ENCODE measurements at places on chromosomes 4 and X.
A peak's percentile ranks its signal among the peaks of the same experiment; 100 is the strongest.

DNA sequence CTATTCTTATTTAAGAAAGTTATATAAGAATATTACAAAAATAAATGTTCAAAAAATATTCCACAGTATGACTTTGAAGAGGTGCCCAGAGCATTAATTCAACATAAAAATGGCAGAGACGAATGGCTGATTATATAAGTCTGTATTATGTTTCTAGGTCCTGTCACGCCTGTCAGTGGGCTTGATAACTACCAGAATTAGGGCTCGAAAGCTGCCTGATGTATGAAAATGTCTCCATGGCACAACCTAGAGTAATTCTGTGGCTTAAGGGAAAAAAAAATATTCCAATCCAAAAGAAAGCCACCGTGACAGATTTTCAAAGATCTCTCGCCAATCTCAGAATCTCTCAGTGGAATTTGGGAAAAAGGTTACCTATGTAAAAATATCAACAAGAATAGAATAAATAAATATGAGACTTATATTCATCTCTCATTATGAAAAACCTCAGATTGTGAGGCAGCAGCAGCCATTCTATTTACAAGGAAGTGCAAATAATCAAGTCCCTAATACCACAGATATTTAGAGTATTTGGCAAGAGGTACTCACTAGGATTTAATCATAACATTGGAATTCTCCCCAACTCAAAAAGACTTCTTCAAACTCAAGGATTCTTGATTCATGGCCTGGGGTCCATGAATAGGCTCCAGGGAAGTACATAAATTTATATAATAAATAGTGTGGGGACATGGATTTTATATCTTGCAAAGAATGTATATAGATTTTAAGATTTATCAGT, 489.1 kb upstream of the INTU start:
- no peak for DNase-seq

- DNase-seq: no peak
Observed at GRCh38 chrX:130304587-130305368, 34.9 kb upstream of the SLC25A14 start.

- DNase-seq: no peak
Observed at GRCh38 chrX:140762061-140762460, 52.5 kb downstream of the LINC00632 start.

DNA sequence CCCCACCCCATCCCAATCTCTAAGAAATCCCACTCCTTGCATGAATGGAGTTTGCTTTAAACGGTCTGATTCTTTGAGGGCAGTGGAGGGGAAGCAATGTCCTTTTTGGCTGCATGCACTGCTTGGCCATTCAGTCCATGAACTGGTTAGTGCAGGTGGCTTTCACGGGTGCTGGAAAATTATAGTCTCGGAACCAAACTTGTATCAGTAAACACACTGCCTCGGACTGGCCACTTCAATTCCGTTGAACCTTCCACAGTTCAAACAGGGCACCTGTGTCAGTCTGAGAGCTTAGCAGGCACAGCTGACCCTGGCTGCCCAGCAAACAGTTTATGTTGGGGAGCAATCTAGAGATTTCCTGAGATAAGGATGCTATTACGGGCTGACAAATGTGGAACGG, 255.6 kb downstream of the DHX15 start:
- DNase-seq: no peak

GRCh38 chr4:16916031-16916430, 17.6 kb upstream of the LDB2 start:
- DNase-seq: no peak

GRCh38 chr4:86400216-86400615, 40.4 kb upstream of the MAPK10 start:
- no peak for DNase-seq

- DNase-seq: no peak
Observed at GRCh38 chrX:103626855-103627254, 1.9 kb upstream of the TCEAL1 start.

- no peak for DNase-seq
Observed at GRCh38 chrX:54042609-54043021, 1.7 kb downstream of the PHF8 start.

DNA sequence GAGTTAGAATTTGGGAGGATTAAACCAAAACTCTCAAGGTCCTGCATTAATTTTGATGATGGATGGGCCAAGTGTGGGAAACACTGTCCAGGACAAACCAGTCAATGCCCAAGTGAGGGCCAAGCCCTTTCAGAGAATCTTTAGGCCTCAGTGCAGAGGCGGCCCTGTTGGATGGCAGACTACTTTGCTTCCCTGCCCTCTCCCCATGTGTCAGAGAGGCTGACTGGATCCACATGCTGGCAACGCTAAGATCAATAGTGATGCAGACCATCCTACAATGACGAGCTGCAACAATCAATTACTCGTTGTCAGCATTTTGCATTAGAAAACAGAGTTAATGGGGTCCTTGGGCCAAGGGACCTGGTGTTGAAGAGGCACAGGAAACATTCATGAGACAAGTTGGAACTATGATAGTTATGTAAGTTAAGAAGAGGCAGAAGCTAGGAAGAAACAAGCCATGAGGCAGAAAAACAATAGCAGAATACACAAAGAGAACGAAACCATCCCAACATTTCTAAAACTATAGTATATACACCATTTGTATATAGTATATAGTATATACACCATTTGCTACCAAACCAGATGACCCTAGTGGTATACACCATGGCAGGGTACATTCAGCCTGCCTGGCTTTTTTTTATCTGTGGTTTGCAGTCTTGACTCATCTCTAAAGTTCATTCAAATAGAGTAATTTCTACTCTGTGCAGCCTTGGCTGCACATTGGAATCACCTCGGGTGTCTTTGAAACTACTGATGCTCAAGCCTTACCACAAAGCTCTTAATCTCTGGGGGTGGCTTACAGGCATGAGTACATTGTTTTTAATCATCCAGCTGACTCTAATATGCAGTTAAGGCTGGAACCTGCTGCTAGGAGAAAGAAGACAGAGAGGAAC, 147.7 kb upstream of the GYPA start:
- no peak for DNase-seq

GRCh38 chr4:105765690-105766407, 57.3 kb downstream of the GSTCD start:
- DNase-seq: no peak

DNA sequence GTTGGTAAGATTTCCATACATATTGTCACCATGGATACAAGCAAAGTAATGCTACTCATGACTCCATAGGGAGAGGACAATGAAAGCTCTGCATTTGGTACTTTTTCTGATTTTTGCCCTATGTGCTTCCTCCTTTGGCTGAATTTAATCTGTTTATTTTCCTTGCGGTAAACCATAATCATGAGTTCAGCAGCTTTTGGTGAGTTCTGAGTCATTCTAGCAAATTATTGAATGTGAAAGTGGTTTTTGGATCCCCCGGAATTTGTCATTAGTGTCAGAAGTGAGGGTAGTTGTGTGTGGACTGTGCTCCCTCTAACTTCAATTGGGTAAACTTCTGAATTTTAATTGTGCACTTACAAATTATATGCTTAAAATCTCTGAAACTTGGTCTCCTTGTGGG, 170.3 kb downstream of the MOSPD2 start:
- DNase-seq: no peak

GRCh38 chrX:80285131-80285773, 135.0 kb upstream of the TENT5D start:
- peak; percentile 7 for DNase-seq

DNA sequence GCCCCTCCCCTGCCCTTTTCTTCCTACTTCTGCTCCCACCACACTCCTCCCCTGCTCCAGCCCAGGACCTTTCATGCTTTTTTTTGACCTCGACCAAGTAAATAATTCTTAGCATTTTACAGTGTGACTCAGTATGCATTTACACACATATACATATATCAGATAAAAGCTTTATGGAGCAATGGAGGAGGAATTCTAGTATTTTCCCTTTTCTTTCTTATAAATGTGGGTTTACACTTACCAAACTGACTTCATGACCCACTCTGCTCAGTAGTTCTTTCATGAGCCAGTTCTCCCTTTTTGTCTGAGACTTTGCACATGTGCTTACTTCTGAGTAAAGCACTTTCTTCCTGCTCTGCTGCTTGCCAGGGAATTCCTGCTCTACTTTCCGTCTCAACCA, 111.8 kb upstream of the H2AZ1 start:
- DNase-seq: no peak

DNA sequence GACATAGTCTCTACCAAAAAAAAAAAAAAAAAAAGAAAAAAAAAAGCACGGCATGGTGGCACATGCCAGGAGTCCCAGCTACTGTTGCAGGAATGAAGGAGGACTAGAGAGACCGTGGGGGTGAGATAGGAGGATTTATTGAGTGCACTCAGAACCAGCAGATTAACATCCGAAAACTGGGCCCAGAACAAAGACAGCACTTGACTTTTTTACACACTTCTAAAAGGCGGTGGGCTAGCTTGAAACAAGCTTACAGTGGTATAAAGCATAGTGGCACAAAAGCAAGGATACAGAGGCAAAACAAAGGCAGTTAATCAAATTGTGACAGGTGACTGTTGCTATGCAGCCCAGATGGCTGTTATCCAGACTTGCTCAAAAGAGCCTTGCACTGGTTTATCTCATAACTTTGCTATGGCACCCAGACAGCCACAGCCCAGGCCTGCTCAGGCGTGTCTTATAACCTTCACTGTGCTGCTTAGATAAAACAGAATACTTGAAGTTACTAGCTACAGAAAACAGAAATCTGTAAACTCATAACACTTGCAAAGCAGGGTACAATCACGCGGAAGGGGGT, 9.9 kb upstream of the PI4K2B start:
- peak; percentile 64 for DNase-seq

- no peak for DNase-seq
Observed at GRCh38 chr4:1382776-1383727, 23.2 kb downstream of the NKX1-1 start.

DNA sequence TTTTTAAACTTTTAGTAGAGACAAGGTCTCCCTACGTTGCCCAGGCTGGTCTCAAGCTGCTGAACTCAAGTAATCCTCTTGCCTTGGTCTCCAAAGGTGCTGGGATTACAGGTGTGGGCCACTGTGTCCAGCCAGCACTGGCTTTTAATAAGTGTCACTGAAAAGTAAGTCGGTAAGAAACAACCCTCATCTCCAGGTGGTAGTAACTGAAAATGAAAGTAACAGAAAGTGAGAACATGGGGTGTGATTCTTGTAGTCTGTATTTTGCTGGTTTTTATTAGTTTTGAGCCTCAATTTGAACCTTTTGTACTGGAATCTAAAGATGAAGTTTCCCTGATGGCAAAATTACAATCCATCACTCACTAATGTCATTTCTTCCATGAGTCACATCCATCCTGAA, 238.1 kb upstream of the AGA start:
- DNase-seq: no peak

DNA sequence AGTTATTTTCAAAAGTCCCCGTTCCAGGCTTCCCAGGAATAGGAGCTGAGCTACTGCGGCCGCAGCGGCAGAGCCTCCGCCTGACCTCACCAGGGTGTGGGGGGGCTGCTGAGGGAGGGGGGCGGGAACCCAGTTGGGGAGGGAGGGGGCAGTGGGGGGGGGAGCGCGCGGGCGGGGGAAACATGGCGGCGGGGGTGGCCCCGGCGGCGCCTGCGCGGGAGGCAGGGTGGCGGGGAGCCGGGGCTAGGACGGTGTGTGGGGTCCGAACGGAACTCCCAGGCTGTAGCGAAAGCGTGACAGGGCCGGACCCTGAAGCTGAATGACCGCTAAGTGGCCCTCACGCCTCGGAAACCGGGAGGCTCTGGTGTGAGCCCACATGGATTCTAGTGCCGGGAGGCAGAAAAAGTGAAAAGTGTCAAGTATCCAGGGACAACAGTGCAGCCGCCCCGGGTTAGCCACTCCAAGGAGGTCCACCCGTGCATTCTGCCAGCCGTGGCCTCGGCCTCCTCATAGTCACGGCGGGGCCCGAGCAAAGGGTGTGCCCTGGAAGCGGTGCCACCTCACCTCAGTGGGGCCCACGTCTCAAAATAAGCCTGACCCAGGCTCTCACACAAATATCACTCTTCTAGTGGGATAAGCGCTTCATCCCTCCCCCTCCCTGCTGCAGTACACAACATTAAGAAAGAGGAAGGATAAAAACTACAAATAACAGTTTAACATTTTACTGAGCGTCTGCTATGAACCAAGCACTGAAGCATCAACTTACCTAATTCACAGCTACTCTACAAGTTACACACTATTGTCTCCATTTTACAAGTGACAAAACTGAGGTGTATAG, at the start of gene KLHL13:
KLHL13 (minus strand) TSS at position 98 of the 838 bp plus-strand sequence. CDS start 88,337 bp downstream, outside the sequence.
- DNase-seq: no peak

- no peak for DNase-seq
Observed at GRCh38 chrX:129842510-129843208, 1.0 kb downstream of the ZDHHC9 start.

DNA sequence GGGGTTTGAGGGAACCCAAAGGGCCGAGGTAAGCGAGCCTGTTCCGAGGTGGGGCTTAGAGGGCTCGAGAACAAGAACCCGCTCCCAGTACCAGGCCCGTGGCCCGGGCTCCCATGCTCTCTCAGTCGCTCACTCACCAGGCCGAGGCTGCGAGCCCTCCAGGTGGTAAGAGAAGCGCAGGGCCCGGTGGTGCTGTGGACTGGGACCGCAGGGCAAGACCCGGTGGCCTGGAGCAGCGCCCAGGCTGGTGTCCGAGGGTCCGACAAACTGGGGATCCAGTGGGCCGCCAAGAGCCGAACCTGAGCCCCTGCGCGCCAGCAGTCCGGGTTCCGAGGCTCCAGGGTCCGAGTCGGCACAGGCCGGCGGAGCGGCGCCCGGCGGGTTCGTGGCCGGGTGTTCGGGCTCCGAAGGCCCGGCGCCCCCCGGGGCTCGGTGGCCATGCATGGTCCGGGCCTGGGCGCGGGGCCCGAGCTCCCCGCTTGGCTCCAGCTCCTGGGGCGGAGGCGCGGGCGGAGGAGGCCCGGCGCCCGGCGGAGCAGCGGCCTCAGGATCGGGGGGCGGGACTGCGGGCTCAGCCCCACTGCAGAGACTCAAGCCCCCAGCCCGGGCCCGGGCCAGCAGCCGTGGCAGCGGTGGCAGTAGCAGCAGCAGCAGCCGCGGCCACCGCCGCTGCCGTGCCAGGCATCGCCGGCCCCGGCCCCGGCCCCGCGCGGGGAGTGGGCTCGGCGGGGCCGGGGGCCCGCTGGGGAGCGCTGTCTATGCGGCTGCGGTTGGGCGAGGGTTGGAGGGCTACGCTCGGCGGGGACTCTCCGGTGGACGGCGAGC, 833 bp downstream of the FGD1 start:
- no peak for DNase-seq

- DNase-seq: no peak
Observed at GRCh38 chrX:134407065-134407376, 52.9 kb upstream of the HPRT1 start.

GRCh38 chrX:96619588-96619987, 65.1 kb upstream of the DIAPH2 start:
- no peak for DNase-seq

DNA sequence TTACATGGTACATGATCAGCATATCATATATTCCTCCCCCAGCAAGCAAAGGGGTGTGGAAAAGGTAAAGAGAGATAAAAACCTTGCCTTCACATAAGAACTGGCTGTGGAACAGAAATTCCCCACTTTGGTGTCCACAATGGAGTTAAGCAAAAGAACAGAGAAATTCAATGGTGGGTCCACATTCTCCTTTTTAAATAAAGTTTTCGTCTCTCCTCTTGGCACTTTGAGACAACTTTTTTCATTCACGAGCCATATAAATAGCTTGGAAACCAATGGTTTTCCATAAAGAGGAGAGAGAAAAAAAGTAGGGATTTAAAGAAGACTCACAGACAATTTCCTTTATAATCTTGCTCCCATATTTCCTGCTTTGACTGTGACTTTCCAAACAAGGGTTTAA, 148.1 kb downstream of the TSPAN5 start:
- no peak for DNase-seq

GRCh38 chr4:10929818-10930217, 245.2 kb upstream of the CLNK start:
- DNase-seq: no peak
